ENCODE measurements at places on chromosomes 12 and 14.

DNA sequence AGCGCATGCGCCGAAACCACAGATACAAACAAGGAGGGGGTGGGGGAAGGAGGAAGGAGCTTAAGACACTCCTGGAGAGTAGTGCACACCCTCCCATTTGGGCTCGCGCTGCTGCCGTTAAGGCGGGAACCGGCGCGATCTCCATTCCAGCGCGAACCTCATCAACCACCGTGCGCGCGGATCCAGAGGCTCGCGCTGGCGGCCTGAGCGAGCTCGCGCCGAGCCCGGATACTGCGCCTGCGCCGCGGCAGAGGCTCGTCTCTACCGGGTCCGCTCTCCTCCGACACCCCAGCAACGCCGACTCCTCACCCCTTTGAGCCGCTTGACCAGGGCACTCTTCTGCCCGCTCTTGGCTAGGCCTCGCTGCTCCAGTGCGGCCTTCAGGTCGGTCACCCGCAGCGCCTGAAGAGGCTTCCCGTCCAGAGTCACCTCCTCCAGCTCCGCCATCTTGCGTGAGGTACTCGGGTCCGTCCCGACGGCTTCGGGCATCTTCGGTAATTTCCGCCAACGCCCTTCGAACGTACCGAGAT lies at the start of gene ACIN1:
TSS of gene ACIN1 (minus strand) at position 471 of the 530 bp plus-strand sequence. CDS start at position 447, 24 bp downstream.
- DNase-seq, result peak; percentile 60

GRCh38 chr12:23169696-23170013 lies 544.7 kb downstream of the ETNK1 start:
- DNase-seq, result no peak

GRCh38 chr14:90198541-90199060 lies 57.8 kb upstream of the PSMC1 start:
- DNase-seq, result no peak

DNA sequence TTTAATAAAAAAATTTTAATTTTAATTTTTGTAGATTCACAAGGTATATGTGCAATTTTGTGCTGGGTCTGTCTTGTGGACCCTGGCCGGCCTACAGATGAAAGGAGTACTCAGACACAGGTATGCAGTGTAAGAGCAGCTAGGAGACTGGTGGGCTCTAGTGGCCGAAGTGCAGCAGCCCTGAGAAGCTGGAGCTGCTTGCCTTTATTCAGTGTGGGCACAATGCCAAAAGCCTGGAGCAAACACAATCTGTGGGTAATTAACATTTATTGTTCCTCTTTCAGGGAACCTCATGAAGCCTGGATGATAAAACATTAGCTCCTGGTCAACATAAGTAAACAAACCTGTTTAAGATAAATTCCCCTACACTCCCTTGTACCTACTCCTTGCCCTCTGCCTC lies 135.7 kb upstream of the SEL1L start:
- DNase-seq, result no peak

- no peak for DNase-seq
Measured at GRCh38 chr12:120264904-120265472, 542 bp downstream of the PXN start.

- peak; percentile 2 for DNase-seq
Measured at GRCh38 chr14:96698960-96699539, 98.1 kb upstream of the VRK1 start.

DNA sequence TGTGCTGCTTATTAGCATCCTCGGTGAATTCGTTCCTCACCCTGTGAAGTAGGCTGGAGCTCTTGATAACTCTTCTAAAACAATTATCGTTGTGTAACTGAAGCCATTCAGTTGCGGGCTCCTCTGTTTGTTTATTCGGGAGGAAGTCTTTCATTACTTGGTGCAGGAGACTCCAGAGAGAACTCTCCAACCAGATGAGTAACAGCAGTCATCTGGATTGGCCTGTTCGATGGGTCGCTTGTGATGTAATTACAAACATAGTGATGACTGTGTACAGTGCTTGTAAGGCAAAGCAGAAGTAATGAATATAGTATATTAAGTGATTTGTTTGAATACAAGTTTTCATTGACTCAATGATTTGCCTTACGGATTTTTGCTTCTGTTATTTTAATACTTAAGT lies 10.9 kb downstream of the ATP6V0A2 start:
- DNase-seq, result no peak

DNA sequence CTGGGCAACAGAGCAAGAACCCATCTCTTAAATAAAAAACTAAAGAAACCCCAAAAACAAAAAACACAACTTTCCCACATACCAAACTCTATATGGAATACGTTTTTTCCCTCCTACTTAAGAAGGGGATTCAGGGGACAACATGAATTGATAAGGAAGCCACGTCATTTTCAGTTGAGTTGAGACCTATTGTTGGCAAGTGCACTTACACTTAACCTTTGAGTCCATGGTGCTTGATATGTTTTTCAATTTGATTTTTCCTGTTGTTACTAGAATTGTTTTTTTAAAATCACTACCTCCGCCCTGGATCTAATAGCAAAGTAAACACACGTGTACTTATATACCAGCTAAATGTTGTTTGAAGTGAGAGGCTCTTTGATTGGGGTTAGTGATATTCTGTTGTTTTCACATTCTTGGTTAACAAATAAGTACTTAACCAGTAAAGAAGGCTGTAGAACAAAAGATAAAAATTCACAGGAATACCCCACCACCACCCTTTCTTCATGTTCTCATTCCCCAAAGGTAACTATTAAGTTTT lies 2.0 kb downstream of the FAM177A1 start:
- DNase-seq, result no peak

DNA sequence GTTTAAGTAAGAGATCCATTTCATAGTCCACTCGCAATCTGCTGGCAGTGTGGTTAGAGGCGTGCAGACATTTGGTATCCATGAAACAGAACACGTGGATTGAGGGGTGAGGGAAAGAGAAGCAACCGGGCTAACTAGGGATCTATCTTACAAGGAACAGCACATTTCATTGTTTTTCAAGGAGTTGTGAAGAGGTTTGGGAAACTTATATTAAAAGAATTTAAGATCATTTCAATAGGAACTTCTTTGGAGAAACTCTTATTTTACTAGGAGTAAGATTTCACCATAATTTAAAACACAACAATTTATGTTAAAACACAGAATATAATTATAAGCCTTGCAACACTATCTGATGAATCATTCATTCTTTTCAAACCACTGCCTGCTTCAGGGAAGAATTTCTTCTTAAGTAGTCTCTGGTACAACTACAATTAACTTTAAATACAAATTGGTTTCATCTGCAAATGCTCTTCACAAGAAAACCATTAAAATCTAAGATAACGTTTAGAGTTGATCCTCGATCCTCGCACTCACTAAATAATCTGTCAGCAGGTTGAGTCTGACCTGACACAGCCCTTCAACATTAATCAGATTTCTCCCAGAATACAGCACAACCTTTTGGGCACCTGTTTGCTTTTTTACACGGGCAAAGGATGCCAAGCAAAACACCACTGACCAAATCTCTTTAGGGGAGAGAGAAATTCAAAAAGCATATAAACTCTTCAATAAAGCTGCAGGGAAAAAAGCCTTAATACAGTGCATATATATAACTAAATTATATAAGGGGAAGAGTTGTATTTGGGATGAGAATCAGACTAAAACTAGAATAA lies 27.3 kb downstream of the PPTC7 start:
- no peak for DNase-seq

All from stimulated activated CD4-positive, alpha-beta T cell treated with anti-CD3 and anti-CD28 coated beads, Interleukin-1b, Interleukin-23, amount 100 ng/mL, for 4 hours (primary cell).